ENCODE measurements at places on chromosomes 2 and 18.
A peak's percentile ranks its signal among the peaks of the same experiment; 100 is the strongest.

- peak; percentile 96 for DNase-seq
Measured at GRCh38 chr2:196591621-196592022, 47.9 kb upstream of the CCDC150 start.

- no peak for DNase-seq
Measured at GRCh38 chr2:189629531-189630453, 31.5 kb upstream of the ASNSD1 start.

- DNase-seq, result no peak
Measured at GRCh38 chr2:79437433-79438267, 75.2 kb upstream of the CTNNA2 start.

DNA sequence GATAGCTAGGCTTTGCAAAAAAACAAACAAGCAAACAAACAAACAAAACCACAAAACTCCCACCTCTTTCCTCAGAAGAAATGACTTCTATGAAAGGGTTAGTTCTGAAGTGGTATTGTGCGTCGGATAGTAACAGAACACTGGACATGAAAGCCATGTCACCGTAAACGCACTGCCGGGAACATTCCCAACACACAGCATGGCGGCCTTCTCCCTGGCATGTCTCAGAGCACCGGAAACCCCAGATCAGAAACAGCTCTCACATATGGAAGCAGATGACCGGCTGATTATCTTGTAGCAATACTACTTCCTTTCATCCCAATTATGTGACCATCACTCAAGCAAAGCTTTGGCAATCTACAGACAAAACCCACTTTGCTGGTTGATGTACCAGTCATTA is 197.8 kb upstream of the PXDN start:
- no peak for DNase-seq

GRCh38 chr2:226553333-226553732 is 246.3 kb downstream of the IRS1 start:
- DNase-seq, result no peak
